ENCODE measurements at places on chromosomes 12 and 14.

DNA sequence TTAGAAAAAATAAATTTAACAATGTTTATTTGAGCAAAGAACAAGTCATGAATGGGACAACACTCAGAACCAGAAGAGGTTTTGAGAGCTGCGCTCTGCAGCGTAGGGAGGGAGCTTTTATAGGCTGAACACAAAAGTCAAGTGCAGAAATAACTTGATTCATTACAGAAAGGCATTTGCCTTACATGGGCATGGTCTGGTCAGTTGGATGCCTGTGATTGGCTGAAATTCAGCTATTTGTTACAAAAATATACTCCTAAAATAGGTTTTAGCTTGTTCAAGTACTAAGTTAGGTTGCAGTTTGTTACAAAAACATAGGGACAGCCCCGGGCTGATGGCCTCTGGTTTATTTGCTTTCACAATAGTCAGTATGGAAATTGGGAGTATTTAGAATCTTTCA is 118.0 kb downstream of the NUAK1 start:
- no peak for DNase-seq

DNA sequence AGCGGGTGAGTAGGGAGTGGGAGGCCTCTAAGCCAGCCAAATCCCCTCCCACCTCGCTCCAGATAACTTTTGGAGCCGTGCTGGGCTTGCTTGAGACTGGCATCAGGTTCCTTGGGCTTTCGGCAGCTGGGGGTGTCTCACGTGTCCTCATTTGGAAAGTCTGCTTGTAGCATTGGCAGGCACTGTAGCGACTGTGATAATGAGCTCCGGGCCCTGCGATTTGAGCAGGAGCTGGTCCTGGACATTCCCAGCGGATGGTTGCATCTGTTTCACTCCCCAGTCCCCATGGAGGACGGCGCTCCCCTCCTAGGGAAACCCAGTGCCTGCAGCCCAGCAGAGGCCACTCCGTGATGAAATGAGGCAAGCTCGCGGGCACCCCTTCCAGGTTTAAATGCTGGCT is 49.4 kb downstream of the DGLUCY start:
- DNase-seq: no peak

DNA sequence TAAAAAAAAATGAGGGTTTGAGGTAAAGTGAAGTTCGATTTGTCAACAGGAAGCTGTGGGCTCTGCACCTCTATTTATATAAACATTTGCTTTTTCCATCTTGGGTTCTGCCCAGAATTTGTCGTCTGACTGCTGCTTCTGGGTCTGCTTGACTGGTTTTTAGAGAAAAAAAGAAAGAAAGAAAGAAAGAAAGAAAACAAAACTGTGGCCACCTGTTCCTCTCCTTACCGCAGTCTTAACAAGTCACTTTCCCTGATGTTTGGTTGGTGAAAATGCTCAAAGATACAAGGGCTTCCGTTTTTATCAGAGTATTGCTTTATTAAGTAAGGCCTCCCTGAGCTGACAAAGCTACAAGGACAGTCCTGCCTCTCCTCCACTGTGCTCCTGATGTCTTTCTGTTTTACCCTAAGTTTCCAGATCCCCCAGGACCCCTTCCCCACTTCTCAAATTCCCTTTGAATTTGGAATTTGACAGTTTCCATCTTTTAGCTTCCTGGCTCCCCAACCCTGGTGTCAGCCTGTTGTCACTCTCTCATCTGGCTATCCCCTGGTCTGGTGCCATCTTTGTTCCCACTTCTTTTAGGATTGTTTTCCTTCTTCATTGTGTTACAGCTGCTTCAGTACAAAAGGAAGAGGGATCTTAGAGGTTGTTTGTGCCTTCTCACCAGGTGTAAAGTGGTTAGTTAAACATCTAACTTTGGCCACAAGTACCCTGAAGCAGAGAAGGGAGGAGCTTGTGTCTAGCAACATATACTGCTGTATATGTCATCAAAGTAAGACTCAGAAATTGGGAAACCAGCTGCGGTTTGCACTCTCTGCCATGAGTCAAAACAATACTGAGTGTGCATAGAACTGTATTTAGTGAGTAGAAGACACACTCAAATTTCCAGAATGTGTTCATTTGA is 18.0 kb downstream of the MFAP5 start:
- DNase-seq: no peak

DNA sequence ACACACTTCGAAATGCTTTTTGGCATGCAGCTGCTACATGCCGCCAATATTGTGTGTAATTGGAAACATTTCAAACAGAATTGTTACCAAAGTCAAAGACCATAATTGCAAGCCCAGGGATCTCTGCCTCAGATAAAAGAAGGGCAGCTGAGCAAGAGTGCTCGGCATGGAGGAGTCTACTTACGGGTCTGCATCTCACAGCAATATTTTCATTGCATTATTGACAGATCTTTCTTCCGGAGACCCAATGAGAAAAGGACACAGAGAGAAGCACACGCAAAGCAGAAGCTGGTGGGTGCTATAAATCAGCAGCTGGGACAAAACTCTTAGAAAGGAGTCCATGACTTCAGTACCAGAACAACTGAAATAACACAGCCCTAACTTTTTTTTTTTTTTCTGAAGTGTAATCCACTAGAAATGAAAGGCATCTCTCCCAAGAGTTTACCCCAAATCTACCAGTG is 4.9 kb downstream of the PRICKLE1 start:
- DNase-seq: no peak

- no peak for DNase-seq
These were observed 115.0 kb downstream of the TPH2 start for GRCh38 chr12:72053604-72054003.

- DNase-seq: no peak
These were observed 3.6 kb upstream of the VRK1 start for GRCh38 chr14:96793547-96793946.

DNA sequence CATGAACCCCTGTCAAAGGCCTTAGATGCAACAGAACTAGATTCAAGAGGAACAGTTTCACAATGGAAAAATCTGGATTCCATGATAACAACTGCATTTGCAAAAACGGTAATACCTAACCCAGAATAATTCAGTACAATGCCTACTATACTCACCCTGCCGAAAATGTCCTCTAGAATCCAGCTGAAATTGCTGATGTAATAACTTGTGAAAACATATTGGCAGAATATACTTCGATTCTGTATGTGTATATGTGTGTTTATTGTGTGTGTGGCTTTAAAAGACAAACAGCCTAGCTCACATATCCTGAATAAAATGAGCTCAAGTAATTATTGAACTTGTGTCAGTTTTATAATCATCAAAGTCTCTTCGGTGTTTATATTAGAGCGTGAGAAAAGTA is 46.0 kb downstream of the PHLDA1 start:
- no peak for DNase-seq

DNA sequence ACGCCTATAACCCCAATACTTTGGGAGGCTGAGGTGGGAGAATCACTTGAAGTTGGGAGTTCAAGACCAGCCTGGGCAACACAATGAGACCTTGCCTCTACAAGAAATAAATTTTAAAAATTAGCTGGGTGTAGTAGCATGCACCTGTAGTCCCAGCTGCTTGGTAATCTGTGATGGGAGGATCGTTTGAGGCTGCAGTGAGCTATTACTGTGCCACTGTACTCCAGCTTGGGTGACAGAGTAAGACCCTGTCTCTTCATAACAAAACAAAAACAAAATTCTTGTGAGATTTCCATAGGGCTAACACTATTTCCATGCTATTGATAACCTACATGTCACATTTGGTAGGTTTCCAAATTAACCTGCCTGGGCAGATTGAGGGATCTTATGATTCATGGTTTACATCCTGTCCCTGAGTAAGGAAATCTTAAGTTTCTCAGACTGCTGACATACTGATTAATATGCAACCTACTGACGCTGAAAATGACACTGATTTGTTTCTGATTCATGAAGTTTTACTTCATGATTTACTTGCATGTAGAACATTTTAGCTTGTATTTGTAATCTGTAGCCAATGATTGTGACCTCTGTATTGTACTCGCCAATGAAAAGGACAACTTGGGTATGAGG is 15.9 kb downstream of the ATP6V1D start:
- no peak for DNase-seq

- no peak for DNase-seq
These were observed 371 bp upstream of the REM2 start for GRCh38 chr14:22882529-22883172.

GRCh38 chr12:15151161-15152091 is 69.8 kb downstream of the RERG start:
- DNase-seq: no peak

GRCh38 chr12:19055589-19055988 is 73.9 kb upstream of the PLEKHA5 start:
- no peak for DNase-seq
